AML-193 (cell line): ENCODE measurements at places on chromosomes 5 and 9.

DNA sequence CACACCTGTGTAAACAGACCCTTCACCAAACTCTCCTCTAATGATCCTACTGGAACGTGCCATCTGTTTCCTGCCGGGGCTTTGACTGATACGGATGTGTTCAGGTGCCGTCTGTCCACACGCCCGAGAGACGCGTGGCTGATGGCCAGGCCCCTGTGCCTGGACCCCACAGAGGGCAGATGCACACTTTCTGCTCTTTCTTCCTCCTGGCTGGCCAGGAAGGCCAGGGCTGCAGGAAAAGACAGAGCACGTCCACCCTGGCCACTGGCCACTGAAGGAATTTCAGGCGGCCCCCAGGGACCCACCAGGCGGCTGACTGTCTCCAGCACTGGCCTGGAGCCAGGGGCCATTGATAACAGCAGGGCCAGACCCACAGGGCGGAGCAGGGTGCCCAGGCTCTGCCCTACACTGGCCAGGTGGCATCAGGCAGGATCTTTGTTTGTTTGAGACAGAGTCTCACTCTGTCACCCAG is 3.6 kb upstream of the ENG start:
- no peak for DNase-seq

- DNase-seq: peak; percentile 59
Observed at GRCh38 chr9:114387680-114388356, at the start of gene AKNA. Gene AKNA, minus strand, starts transcription at chr9:114387982. Its CDS starts 6,649 bp downstream, at chr9:114381333.

DNA sequence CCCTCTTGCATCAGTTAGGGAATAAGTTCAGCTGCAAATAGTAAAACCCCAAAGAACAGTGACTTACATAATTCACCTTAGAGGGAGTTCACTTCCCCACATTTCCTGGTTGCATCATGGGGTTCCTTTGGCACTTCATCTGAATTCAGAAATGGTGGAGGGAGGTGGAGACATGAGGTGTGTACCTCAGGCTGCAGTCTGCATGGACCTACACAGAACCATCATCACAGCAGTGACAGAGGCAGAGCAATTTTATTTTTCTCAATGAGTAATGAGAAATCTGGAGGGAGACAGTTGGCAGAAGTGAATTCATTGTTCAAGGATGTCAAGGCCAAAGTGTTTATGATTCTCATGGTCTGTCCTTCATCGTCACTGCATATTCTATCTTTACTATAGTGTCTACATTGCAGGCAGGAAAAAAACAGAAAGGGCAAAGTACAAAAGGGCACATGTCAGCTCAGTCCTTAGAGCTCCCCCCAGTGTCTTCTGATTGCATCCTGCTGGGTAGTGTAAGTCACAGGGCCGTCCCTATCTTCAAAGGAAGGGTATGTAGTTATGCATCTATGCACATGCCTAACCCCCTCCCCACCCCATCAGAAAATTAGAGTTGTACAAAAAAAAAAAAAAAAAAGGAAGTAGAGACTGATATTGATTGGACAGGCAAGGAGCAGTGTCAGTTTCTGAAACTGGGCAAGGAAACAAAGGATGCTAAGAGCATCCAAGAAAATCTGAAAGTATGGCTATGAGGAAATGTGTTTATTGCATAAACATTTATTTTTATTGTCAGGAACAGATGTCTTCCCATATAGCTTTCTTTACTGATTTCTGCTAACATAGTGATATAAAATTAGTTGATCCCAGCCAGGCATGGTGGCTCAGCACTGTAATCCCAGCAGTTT is 132.7 kb upstream of the APC start:
- peak; percentile 28 for DNase-seq

DNA sequence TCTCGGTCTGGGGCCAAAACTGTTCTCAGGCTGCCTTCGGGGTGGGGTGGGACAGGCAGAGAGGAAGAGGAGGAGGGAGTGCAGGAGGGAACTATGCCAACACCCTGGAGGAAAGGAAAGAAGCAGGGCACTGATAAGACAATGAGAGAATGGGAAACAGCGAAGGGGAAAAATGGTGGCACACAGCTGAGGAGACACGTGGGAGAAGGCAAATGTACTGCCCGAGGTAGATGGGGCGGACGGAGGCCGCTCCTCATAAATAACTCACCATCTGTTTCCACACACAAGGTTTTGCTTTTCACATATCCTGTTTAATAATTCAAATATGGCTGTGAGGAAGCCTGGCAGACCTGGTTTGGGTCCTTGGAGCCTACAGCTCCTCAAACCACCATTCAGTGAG is 148.2 kb upstream of the LRRTM2 start:
- DNase-seq: no peak

GRCh38 chr5:55857247-55857640 is 6.1 kb downstream of the IL31RA start:
- DNase-seq: no peak

GRCh38 chr5:161697001-161697400 is 11.5 kb downstream of the GABRA6 start:
- DNase-seq: no peak
